ENCODE measurements at places on chromosomes 12 and 14.

DNA sequence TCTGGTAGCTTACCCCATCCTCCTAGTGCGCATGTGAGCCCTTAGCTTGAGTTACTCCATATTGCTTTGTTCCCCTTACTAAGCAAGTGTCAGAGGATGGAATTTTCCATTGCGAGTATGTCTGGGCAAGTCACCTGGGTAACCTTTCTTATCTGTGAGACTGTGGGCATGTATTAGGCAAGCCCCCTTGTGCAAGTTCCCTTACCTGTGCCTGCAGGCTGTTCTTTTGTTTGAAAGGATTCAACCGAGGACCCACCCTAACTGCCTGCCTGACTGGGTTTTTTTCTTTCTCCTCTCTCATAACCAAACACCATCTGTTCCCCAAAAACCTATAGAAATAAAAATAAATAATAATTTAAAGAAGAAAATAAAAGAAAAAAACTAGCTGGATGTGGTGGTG lies 22.3 kb upstream of the PPP2R5E start:
- DNase-seq = no peak

DNA sequence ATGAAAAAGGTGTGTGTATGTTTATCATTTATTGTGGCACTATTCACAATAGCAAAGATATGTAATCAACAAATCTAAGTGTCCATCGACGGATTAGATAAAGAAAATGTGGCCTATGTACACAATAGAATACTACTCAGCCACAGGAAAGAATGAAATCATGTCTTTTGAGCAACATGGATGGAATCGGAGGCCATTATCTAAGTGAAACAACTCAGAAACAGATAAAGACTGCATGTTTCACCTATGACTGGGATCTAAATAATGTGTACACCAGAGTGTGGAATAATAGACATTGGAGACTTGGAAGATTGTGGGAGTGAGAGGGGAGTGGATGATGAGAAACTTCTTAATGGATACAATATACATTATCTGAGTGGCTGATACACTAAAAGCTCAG lies 44.0 kb downstream of the CCER1 start:
- no peak for DNase-seq

GRCh38 chr14:81264671-81265070 lies 43.9 kb upstream of the GTF2A1 start:
- no peak for DNase-seq

DNA sequence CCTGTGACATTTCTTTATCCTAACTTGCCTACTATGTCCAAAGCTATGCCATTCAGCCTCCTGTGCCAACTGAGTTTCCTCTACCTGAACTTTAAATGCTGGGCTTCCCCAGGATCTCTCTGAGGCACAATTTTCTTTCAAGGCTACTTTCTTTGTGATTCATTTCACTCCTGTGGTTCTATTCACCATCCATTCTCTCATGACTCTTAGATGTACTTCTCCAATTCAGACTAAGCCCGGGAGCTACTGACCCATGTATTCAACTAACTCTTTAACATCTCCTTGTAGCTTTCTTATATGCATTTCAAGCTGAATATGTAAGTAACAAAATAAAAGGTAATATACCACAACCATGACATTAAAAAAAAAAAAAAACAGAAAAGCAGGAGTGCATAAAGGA lies 738.9 kb upstream of the USP15 start:
- DNase-seq = no peak

DNA sequence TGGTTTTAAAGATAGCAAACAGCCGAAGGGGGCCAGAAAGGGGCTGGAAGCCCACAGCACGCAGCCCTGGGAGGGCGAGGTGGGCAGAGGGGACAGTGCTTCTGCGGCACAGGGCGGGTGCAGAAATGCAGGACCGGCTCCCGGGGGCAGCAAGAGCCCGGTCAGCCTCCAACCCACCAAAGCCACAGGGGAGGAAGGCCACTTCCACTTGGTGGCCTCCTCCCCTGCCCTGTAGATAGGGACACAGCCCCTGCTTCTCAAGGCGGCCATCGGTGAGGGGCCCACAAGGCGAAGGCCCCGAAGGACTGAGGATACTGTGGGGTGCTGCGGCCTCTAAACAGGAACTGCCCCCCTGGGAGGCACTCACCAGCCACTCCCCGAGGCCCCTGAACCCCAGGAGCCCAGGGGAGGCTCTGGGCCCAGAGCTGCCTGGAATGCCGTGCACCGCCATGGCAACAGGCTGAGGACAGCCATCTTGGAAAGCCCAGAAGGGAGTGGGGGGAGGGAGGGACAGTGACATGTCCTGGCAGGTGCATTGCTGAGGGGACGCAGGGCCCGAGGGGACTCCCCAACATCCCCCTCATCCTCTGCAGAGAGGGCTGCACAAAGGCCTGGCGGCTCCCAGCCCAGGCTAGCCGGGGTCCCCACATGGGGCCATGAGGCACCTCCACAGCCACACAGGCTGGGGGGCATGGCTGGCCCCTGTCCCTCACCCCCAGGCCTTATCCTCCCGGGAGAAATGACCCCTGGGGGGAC lies 114.7 kb downstream of the NCOR2 start:
- DNase-seq = no peak

DNA sequence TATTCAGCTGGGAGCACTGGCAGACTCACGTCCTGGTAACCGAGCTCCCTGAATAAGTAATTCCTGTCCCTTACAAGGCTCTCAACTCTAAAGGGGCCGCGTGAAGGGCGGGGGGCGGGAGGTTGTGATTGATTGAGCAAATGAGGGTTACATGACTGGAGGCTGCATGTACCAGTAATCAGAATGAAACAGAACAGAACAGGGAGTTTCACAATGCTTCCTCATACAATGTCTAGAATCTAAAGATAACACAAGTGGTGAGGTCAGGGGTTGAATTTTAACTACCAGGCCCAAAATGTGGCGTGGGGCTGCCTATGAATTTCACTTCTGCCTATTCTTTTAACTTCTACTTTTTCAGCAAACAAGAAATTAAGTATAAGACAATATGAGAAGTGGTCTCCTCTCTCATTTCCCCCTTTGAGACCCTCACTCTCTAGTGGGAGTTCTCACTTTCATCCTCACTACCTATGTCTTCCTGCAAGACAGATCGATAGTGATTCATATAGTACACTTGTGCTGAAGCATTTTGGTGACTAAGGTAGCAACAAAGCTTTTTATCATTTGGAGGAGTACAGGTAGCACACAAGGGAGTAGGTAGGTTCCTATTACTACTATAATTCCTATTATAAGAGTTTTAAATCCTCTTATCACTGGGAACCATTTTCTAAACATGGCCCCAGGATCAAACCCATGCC lies 239.8 kb downstream of the KTN1 start:
- no peak for DNase-seq

- DNase-seq = peak; percentile 87
Measured at GRCh38 chr12:49868952-49869815, 26.3 kb upstream of the BCDIN3D start.

GRCh38 chr12:51048661-51049251 lies 629 bp downstream of the LETMD1 start:
- DNase-seq = no peak

DNA sequence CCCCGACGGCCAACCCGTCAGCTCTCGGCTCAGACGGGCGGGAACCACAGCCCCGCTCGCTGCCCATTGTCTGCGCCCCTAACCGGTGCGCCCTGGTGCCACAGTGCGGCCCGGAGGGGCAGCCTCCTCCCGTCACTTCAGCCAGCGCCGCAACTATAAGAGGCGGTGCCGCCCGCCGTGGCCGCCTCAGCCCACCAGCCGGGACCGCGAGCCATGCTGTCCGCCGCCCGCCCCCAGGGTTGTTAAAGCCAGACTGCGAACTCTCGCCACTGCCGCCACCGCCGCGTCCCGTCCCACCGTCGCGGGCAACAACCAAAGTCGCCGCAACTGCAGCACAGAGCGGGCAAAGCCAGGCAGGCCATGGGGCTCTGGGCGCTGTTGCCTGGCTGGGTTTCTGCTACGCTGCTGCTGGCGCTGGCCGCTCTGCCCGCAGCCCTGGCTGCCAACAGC lies at the start of gene WNT1:
Gene WNT1 (plus strand): TSS at position 32 of the 450 bp plus-strand sequence. CDS start 329 bp downstream, at position 361.
- DNase-seq = no peak

Measured in retina (tissue), 1 donor.